Mesenteric fat pad (tissue), 1 donor: ENCODE measurements at places on chromosomes 5 and 9.

GRCh38 chr9:137875354-137875753 is 2.2 kb upstream of the CACNA1B start:
- DNase-seq = no peak

- no peak for DNase-seq
Observed at GRCh38 chr9:129879991-129880653, 44.9 kb downstream of the USP20 start.

DNA sequence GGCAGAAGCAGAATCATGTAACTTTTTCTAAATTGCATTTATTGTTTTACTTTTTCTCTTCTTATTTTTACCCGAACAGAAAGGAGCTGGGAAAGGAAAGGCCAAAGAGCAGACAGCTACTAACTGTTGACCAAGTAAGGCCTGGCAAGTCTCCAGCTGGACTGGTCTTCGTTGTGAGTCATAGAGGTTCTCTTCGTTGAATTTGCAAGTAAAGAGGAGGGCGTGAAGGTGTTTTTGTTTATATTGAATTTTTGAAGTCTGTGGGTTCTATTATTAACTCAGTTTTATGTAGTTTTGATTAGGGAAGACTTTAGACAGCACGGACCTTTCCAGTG is 416.5 kb upstream of the CCNH start:
- DNase-seq = no peak

DNA sequence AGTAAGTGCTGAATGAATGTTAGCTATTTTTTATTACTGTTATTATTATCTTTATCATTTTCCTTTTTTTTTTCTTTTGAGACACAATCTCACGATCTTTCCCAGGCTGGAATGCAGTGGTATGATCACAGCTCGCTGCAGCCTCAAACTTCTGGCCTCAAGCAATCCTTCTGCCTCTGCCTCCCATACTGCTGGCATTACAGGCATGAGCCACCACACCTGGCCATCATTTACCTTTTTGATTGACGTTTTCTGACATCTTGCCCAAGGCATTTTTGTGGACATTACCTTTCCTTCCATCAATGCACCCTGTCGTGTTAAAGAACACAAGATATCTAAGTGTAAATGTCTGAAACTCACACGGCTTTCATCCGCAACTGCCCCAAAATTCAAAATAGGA is 138.2 kb downstream of the GAS1 start:
- DNase-seq = no peak

DNA sequence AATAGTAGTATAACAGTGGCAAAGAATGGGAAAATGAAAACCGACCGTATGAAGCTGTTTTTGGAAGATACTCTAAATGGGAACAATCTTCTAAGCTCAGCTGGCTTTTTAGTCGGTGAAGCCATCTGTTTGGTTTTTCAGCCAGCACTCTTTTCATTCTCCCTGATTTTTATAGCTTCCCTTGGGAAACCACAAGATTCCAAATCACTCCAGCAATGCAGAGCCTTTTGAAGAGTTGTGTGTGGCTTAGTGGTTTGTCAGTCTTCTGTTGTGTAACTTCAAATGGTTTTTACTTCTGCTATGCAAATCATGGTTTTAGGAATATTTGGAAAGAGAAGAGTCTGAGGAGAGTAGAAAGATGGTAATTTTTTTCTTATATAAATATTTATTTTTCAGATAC is 180.7 kb downstream of the KDM4C start:
- DNase-seq = no peak

DNA sequence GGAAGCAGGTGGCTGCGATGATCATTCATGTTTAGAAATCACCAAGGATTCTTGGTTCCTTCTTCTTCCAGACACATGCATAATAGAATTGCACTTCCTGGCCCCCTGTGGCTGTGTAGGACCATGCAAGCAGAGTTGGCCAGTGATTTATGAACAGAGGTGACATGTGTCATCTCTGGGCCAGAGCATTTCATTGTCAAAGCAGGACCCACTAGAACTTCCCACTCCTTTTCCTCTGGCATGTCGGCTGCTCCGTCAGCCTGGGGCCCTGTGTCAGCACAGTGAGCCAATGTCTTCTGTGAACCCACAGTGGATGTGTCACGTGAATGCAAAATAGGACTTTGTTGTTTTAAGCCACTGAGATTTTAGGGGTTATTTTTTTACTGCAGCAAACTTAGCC is 59.2 kb downstream of the HSD17B3 start:
- DNase-seq = no peak
